ENCODE measurements at places on chromosomes 3 and 15.

- DNase-seq, result no peak
Measured at GRCh38 chr15:47570451-47570850, 146.9 kb upstream of the SEMA6D start.

DNA sequence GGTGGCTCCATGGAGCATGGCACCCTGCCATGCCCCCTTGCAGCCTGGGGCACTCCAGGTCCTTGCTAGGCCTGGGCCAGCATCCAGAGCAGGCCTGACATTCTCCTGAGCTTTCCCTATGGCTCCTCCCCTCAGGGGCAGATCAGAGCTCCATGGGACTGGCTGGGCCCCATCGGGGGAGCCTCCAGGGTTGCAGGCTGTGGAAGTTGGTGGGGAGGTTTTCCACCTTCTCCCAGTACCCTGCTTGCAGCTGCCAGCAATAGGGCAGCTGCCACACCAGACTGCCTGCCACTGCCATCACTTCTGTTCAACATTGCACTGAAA lies 75.7 kb upstream of the TP63 start:
- DNase-seq, result no peak

GRCh38 chr3:100136921-100137320 lies 22.6 kb upstream of the FILIP1L start:
- no peak for DNase-seq

DNA sequence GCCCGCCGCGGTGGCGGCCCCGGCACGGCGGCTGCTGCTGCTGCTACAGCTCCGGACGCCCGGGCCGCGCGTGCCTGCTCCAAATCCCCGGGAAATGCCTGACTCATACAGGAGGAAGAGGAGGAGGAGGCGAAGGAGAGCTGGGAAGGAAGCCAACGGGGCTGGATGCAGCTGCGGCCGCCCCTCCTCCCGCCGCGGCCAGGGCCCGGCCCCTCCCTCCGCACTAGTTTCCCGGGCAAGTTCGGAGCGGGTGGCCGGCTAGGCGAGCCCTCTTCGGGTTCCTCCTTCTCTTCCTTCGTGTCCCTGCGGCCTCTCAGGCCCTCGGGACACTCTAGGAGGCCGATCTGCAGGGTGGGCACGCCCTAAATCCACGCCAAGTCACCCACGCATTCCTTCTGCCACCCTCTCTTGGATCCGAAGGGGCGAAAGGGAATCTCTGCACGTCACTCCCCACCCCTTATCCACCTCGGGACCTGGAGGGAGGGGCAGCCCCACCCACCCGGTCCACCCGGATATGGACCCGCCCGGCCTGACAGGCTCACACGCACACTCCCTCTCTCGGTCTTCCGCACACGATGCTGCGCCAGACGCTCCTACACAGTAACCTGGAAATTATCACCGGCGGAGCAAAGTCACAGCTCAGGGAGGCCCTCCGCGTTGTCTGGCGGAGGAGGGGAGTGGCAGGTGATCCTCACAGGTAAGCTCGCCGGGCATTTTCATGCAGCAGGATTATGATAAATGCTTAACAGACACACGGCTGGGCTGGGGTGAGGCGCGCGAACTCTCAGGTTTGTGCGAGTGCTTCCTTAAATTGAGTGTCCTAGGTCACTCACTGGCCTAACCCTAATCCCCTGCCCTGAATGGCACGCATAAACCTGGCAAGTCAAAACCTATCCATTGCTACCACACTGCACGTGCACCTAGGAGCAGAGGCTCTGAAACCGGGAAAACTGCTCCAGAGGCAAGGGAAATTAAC lies at the start of the genes OSBPL10 and ZNF860:
Gene OSBPL10 (minus strand): TSS at position 57 of the 976 bp plus-strand sequence. CDS start 83 bp downstream, outside the sequence.
Gene ZNF860 (plus strand): TSS at position 545 of the 976 bp plus-strand sequence. CDS start 7,330 bp downstream, outside the sequence.
- no peak for DNase-seq

DNA sequence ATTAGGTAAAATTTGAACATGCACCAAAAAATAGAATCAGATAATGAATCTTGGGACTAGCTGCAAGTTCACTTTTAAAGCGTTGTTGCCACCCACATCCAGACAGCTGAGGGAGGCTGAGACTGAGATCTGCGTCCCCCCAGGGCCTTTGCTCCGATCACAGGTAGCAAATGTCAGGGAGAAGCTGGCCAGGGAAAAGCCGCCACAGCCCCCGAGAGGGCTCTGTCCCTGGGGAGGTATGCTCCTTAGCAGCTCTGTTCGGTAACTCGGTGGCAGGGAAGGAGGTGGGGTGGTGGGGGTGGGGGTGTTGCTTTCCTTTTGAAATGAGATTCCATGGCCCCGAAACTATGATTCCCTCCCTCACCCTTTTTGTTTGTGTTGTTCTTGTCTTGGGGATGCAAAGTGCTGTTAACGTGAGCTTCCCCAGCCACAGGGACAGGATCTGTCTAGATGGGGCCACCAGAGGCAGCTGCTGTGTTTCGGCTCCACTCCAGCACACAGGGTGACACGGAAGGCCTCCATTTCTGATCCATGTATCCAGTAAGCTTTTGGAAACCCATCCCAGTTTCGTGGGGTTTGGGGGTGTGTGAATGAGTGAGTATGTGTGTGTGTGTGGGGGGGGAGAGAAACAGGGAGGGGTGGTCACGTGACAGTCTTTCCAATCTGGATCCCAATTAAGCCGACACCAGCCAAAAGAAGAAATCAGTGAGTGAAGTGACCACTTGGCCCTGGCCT lies 1.1 kb upstream of the MINAR1 start:
- no peak for DNase-seq

DNA sequence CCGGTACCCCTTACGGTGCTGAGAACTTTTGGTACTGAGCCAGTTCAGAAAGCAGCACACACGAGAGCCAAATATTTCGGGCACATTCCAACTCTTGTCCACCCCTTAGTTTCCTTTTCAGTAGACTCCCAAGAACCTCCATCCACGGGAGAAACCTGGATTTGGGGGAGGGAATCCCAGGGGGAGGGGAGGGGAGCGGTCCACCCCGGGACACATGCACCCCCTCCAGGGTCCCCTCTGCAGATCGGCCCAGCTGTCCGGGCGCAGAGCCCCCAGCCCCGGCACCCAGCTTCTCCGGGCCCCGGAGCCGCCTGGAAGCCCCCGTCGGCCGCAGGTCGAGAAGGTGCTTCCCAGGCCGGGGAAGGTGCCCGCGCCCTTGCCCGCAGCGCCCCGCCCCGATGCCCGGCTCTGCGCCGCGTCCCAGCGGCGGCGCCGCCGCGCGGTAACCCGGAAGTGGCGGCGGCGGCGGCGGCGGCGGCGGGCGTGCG lies 455 bp upstream of the ABHD17C start:
- DNase-seq, result peak; percentile 39

- no peak for DNase-seq
Measured at GRCh38 chr3:65939801-65940246, 98.9 kb downstream of the MAGI1 start.

GRCh38 chr3:125357032-125357658 lies 18.0 kb downstream of the ZNF148 start:
- DNase-seq, result no peak

- DNase-seq, result no peak
Measured at GRCh38 chr3:122184591-122184929, 1.1 kb downstream of the CASR start.

GRCh38 chr3:25783661-25784512 lies 644 bp upstream of the NGLY1 start:
- peak; percentile 8 for DNase-seq

DNA sequence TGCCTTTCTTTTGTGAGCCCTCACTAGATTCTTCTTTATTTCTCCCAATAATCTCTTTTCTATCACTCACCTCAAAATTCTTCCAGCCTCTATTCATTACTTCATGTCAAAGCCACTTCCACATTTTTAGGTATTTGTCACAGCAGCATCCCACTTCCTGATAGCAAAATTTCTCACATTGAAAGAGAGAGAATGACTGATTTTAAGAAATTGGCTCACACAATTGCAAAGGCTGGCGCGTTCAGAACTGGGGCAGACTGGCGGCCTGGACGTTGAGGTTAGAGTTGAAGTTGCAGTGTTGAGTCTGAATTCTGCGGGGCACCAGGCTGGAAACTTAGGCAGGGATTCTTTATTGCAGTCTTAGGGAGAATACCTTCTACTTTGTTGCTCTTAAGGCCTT lies 117.9 kb downstream of the LRRC28 start:
- DNase-seq, result no peak

GRCh38 chr15:48006031-48006511 lies 114.7 kb upstream of the SLC24A5 start:
- no peak for DNase-seq

DNA sequence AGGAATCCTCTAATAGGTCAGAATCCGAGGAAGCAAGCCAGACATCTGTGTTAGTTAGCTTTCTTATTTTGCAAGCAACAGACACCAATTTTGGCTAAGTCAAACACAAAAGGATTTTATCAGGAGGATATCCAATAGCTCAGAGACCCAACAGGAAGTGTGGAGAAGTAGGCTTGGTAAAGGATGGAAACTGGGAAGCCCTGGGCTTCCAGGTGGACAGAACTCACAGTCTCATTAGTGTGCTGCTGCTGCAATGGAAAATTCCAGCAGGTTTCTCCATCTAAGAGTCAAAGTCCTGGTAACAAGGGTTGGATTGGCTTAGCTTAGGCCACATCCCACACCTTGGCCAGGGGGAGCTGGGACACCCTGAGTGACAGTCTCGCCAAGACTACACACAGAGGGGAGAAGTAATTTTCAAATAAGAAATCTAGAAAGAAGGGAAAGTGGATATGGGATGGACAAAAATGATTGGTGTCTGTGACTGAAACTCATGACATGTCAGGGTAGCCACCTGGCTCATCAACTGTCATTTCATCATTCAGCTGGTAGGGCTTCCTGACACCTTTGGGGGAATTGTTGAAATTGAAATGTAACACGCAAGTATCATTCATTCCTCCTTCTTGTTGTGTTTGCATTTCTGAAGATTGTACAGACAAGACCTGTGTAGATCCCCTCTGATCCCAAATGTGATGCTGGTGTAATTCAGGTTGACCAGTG lies 158.6 kb downstream of the THSD4 start:
- no peak for DNase-seq

DNA sequence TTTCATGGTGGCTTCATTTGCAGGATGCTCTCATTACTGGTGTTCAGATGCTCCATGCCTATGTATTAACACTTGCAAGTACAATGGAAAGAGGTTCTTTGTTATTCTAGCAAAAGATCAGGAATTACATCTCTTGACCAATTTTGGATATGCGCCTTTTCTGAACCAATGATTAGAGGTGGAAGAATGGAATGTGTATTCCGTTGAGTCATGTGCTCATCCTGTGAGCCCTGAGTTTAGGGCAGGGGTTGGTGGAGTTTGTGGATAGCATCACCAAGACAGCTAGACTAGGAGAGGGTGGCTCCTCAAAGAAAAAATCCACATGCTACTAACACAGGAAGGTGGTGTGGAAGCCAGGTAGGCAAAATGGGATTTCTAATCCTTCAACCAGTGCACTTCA lies 80.7 kb upstream of the SLC25A26 start:
- DNase-seq, result no peak

GRCh38 chr3:153768561-153769469 lies 352.4 kb upstream of the ARHGEF26 start:
- DNase-seq, result peak; percentile 19

DNA sequence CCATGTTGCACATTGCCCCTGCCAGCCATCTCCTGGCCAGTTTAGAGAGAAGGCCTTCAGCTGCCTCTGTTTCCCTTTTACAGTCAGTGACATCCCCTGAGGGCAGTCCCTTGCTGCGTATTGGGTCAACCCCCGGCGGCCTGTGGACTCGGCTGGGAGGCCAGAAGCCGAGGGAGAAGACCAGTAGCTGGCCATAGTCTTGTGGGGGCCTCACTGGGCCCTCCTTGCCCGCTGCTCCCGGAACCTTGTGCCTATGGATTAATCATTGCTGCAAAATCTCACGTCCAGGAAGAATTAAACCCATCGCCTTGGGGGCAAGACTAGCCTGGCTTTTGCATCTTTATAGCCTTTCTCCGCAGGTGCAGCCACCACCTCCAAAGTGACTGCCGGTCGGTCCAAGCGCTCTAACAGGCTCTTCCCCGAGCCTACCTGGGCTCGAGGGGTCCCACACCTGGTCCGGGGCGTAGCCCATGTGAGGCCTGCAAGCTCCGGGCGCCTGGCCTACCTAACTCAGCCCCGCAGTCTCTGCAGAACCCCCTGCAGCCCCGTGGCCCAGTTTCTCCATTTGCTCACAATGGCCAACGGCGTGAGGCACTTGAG lies 870 bp upstream of the CHAC1 start:
- DNase-seq, result no peak

- DNase-seq, result no peak
Measured at GRCh38 chr3:154034797-154035330, 86.3 kb upstream of the ARHGEF26 start.

DNA sequence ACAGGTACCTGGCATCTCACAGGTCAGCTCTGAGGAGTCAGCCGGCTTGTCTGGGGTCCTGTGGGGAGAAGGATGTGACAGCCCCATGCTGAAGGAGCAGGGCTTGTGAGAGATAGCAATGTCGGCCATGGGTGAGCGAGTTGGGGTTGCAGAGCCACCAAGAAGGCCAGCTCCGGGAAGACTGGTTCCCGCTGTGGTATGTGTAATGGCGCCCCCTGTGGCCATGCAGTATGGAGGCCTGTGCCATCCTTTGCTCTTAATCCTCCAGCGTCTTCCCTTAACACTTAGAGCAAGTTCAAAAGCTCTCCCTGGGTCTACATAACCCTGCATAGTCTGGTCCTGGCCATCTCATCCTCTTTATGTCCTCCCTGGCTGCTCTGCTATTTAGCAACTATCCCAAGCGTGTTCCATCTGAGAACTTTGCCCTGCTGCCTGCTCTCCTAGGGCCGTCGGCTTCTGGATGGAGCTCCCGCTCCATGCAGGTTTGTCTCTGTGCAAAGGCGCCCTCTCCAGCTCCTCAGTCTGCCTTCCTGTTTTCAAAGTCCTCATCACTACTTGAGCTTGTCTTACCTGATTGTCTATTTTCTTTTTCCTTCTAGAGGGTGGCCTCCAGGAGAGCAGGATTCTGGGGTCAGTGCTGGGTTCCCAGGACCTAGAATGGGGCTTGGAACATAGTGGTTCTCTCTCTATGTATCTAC lies 40.8 kb upstream of the IQCF6 start:
- no peak for DNase-seq

- no peak for DNase-seq
Measured at GRCh38 chr15:68200016-68200861, 4.9 kb downstream of the CALML4 start.

- no peak for DNase-seq
Measured at GRCh38 chr3:186178412-186178811, 69.5 kb upstream of the ETV5 start.

DNA sequence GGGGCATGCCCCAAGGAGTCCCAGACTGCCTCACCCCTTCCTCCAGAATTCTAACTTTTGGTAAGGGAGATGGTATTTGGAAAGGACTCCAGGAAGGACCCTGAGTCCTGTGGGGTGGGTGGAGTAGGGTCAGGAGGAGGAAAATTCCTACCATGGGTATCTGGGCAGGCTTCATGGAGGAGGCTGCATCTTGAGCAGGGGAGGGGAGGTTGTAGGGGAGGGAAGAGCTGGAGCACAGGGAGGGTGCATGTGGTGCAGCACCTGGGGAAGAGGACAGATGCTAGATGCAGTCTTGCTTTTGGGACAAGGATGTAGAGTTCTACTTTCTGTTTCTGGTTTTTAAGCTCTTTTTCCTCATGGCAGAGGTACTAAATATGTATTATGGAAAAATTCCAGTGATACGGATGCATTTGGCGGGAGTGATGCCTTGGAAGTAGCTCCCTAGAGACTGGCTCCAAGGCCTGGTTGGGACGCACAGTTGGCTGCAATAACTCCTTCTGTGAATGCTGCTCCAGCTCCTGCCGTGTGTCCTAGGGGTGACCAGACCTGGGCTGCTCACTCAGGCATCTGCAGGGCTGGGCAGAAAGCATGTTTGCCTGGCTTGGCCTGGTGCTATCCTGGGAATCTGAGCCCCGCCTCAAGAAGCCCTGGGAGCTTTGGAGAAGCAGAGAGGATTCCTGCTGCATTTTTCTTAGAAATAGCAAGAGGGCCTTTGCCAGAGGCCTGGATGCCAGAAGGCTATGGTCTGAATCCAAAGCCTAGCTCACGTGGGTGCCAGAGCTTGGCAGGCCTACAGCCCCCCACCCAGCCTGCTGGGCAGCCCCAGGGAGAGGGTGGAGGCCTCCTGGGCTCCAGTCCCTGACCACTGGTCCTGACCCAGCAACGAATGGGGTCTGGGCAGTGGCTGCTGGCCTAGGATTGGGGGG lies 10.1 kb downstream of the SEMA3F start:
- DNase-seq, result no peak

Measured in NCI-H1694 treated with DMSO at 0.1 percent for 48 hours (cell line).